ENCODE measurements at places on chromosomes 6 and 20. TPM values are rescaled to one million over a fixed set of nuclear protein-coding genes. Genes with fewer than 3 reads are reported as not detected.

Gene TBC1D7
- 4.4 TPM for total RNA-seq

Gene BPIFB4
- not detected for total RNA-seq

DNA sequence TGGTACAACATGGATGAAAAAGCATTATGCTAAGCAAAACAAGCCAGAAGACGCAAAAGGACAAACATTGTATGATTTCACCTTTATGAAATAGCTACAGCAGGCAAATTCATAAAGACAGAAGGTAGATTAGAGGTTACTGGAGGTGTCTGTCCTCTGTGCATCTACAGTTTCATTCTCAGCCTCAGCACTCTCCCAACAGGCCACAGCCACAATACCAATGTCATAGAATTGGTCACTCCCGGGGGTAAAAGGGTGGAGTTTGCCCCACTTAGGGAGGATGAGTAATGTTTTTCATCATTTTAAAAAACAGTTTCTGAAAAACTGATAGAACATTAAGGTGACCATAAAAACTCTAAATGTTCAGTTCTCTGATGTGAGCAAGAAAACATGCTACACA is 17.2 kb upstream of the TMX4 start:
- H3K27ac ChIP-seq = no peak overlapping the region
- no peaks in the 10 kb centered on the region for H3K27me3 ChIP-seq
- H3K4me3 ChIP-seq = no peak overlapping the region
- H3K4me1 ChIP-seq = no peaks in the 10 kb centered on the region
- no peaks in the 10 kb centered on the region for H3K36me3 ChIP-seq

GRCh38 chr6:119261944-119262284 is 87.6 kb downstream of the MAN1A1 start:
- H3K36me3 ChIP-seq = no peaks in the 10 kb centered on the region
- no peak for DNase-seq
- no peak overlapping the region for H3K4me3 ChIP-seq
- no peaks in the 10 kb centered on the region for H3K27me3 ChIP-seq
- no peaks in the 10 kb centered on the region for H3K4me1 ChIP-seq

Gene ME1
- 3.1 TPM for total RNA-seq

DNA sequence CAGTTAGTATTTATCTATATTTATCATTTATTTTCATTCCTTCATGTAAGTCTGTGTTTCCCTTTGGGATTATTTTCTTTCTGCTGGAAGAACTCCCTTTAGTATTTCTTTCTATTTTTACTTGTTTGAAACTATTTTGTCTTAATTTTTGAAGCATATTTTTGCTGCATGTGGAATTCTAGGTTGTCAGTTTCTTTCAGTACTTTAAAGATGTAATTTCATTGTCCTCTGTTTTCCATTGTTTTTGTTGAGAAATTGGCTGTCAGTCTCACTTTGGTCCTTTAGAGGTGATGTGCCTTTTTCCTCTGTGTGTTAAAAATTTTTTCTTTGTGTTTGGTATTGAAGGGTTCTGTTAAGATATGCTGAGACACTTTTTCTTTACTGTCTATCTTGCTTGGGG is 17.1 kb downstream of the RNF182 start:
- H3K4me3 ChIP-seq = no peak overlapping the region
- DNase-seq = no peak
- H3K27me3 ChIP-seq = no peaks in the 10 kb centered on the region
- H3K36me3 ChIP-seq = no peaks in the 10 kb centered on the region

Gene SLC22A2
- not detected for total RNA-seq

DNA sequence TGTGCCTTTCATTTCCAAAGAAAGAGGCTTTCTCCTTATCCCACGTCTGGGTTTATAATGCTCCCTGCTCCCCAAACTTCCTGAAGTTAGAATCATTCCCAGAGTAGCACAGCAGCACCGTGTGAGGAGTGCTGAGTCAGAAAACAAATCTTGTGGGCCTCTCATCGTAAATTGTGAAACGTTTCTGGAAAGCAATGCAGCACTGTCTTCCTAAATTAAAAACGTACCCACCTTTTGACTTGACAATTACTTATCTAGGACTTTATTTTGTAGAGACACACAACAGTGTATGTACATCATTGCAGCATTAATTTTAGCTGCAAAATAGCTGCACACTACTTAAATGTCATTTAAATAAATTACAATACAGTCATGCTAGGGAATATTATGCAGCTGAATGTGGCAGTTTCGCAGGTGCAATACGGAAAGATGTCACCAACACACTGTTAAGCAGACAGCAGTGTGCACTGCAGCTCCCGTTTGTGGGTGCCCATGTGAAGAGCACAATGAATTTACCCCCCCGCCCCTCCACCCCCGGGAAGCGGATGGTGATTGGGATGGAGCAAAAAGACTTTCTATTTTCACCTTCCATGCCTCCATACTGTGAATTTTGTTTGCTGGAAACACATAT is 30.8 kb downstream of the RRBP1 start:
- peaks cover 8% of the 10 kb centered on the region for H3K4me1 ChIP-seq
- peak; percentile 13 for DNase-seq
- no peaks in the 10 kb centered on the region for H3K27me3 ChIP-seq

DNA sequence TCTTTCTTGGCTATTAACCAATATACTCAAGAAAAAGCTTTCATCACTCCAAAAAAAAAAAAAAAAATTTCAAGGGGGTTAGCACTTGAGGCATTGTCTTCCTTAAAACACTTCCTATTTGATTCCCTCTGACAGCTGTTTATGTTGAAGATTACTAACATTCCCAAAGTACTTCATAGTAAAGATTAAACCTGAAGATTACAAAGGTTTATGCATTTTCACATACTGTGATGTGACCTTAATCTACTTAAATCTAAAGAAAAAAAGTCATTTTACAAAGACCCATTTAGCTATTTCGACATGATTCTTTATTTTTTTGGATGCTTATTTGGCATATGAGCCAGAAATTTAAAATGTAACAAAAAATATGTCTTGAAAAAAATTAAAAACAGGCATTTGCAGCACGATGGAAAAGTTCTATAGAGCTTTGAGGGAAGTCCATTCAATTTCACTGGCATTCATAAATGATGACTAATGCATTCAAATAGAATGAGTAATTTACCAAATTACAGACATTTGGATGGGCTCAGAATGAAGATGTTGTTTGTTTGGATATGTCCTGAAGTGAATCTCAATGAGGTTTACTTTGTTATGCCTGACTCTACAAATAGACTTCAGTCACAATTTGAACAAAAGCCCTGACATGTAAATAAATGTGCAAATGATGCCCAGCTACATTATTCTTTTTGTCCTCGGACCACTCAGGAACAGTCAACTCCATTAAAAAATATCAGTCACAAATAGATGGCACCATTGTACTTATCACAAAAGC is 674.6 kb upstream of the MARCKS start:
- no peaks in the 10 kb centered on the region for H3K36me3 ChIP-seq
- H3K27ac ChIP-seq = no peak overlapping the region

Gene ANGPT4
- total RNA-seq = 2.0 TPM

Gene GPR63
- 2.7 TPM for total RNA-seq

GRCh38 chr6:45727228-45727627 is 288.4 kb downstream of the CLIC5 start:
- H3K27me3 ChIP-seq = no peaks in the 10 kb centered on the region
- no peak overlapping the region for H3K4me3 ChIP-seq

GRCh38 chr6:90294614-90294988 is 2.0 kb downstream of the BACH2 start:
- H3K36me3 ChIP-seq = no peaks in the 10 kb centered on the region
- H3K4me1 ChIP-seq = no peaks in the 10 kb centered on the region
- H3K27ac ChIP-seq = peak overlapping the region; percentile 95
- H3K27me3 ChIP-seq = no peaks in the 10 kb centered on the region
- DNase-seq = peak; percentile 25

Gene DNMT3B
- total RNA-seq = 5.0 TPM

- H3K27me3 ChIP-seq = no peaks in the 10 kb centered on the region
- no peak within 1 kb of the TSS for H3K27ac ChIP-seq
- no peaks in the 10 kb centered on the region for H3K4me1 ChIP-seq
Measured at GRCh38 chr20:45629496-45630100, at the start of gene WFDC10A. WFDC10A (plus strand) TSS chr20:45629739; CDS start chr20:45629814, 75 bp downstream.

DNA sequence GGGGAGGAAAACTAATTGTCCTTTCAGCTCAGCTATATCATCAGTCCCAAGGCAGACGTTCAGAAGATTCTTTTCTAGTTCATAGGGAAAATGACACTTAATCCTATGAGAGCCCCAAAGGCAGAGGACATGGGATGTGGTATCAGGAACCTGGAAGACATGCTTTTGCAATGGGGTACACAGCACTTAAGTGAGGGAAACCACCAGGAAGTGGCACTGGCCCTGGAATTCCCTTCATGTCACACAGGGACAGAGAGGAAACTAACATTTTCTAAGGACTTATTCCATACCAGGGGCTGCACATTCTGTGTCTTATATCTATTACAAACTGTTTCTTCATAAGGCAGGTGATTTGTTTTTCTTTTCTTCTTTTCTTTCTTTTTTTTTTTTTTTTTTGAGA is 28.2 kb downstream of the VPS52 start:
- no peaks in the 10 kb centered on the region for H3K4me1 ChIP-seq
- no peak for DNase-seq
- no peaks in the 10 kb centered on the region for H3K36me3 ChIP-seq
- H3K27ac ChIP-seq = no peak overlapping the region

DNA sequence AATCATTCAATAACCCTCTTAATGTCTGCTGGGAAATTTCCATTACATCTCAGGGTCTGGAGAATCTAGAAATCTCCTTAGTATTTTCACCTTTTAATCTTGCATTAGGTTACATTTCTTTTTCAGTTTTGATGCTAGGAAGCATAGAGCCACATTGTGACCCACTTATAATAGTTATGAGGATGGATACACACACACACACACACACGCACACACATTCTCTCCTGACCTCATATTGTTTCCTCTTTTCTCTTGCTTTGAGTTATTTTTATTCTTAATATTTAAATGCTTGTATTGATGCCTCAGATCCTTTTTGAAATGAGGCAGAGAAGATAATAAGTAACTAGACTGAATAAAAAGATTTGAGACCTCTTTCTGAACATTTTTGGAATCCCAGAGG is 128.4 kb downstream of the KLHL32 start:
- no peaks in the 10 kb centered on the region for H3K36me3 ChIP-seq
- H3K4me3 ChIP-seq = no peak overlapping the region
- H3K27ac ChIP-seq = no peak overlapping the region
- no peaks in the 10 kb centered on the region for H3K27me3 ChIP-seq
- DNase-seq = no peak
- no peaks in the 10 kb centered on the region for H3K4me1 ChIP-seq

GRCh38 chr6:17640477-17640917 is 40.4 kb downstream of the FAM8A1 start:
- H3K4me1 ChIP-seq = no peaks in the 10 kb centered on the region
- H3K36me3 ChIP-seq = no peaks in the 10 kb centered on the region
- no peak for DNase-seq
- H3K27ac ChIP-seq = no peak overlapping the region

DNA sequence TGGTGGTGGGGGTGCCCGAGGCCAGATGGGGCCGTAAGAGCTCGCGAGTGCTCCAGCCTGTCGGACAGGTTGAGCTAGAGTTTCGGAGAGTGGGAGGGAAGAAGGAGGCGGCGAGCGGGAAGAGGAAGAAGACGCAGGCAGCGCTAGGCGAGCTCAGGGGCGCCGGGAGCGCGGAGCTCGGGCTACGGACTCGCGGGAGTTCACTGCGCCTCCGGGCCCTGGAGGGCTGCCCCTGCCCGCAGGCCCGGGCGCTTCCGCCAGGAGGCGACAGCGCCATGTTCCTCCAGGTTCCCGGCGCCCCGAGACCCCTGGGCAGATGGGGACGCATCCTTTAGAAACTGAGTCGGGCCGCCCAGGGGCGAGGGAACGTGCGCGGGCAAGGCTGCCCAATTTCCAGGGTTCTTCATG is 984 bp downstream of the TFAP2C start:
- H3K4me1 ChIP-seq = no peaks in the 10 kb centered on the region
- no peaks in the 10 kb centered on the region for H3K36me3 ChIP-seq
- H3K27me3 ChIP-seq = peaks cover 32% of the 10 kb centered on the region
- H3K4me3 ChIP-seq = peak overlapping the region; percentile 42
- no peak overlapping the region for H3K27ac ChIP-seq
- peak; percentile 21 for DNase-seq

- H3K4me3 ChIP-seq = no peak overlapping the region
- H3K27me3 ChIP-seq = no peaks in the 10 kb centered on the region
- H3K4me1 ChIP-seq = no peaks in the 10 kb centered on the region
- DNase-seq = no peak
Measured at GRCh38 chr20:16580620-16581019, 7.4 kb upstream of the KIF16B start.

Gene ZSCAN23
- total RNA-seq = 0.26 TPM

Gene TRIM31
- total RNA-seq = not detected

Gene FAM83C
- total RNA-seq = not detected

DNA sequence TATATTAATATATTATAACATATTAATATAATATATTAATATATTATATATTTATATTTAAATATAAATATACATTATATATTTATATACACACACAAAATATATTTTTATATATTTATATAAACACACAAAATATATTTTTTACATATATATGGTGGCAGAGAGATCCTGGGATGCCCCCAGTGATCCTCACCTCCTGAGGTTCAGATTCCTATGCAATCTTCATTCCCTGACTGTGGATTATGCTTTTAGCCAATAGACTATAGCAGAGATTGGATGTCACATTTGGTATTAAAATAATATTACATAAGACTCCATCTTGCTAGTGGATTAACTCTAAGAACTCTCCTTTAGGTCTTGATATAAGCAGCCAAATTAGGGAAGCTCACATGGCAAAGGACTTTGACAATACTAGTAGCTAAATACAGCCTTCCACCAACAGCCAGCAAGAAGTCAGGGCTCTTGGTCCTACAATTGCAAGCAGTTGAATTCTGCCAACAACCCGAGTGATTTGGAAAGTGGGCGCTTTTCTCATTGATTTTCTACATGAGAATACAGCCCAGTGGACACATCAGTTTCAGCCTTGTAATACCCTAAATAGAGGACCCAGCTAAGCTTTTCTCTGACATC is 681.0 kb downstream of the C6orf118 start:
- H3K27ac ChIP-seq = no peak overlapping the region
- H3K36me3 ChIP-seq = no peaks in the 10 kb centered on the region
- DNase-seq = no peak

DNA sequence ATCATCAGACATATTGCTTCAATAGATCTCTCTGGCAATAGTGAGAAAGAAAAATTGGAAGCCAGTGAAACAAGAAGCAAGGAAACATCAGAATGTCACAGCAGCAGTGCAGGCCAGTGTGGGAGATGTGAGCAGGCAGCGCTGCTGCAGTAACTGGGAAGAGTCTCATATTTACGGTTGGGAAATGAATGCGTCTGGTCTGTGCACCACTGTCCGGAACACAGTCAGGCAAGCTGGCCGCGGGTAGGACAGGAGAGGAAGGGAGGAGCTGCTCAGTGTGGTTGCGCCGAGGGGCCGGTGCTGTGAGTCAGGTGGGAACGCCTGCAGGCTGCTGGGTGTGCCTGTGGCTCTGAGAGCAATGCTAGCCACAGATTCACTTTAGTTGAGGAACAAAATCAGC is 6.4 kb upstream of the PSMG4 start:
- H3K27ac ChIP-seq = no peak overlapping the region
- DNase-seq = no peak
- H3K4me3 ChIP-seq = no peak overlapping the region

DNA sequence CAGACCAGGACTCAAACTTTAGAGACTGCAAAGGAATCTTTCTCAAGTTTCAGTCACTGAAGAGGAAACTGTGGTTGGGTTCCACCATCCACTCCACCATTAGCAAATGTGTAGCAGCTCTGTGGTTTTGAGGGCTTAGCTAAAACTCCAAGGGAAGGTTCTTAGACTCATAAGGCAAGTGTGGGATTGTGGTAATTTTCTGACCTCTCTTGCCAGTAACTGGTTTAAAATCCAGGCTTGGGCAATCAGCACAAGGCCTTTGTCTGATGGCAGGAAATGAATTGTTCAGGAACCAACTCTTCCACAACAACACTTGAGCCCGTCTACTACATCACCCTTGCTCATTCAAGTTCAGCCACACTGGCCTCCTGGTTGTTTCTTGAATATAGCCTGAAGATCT is 68.6 kb upstream of the FBXL4 start:
- DNase-seq = no peak
- H3K36me3 ChIP-seq = no peaks in the 10 kb centered on the region
- H3K27ac ChIP-seq = no peak overlapping the region

Data from uterus (tissue), 4 donors.